Cardiac atrium fibroblast (primary cell): ENCODE measurements at places on chromosomes 5 and 9. TPM values are rescaled to one million over a fixed set of nuclear protein-coding genes. Genes with fewer than 3 reads are reported as not detected.

Gene PTGDS
- total RNA-seq = 4.5 and 15.2 TPM in 2 replicates

Gene CDC20B
- total RNA-seq = not detected in 2 replicates

Gene LEAP2
- total RNA-seq = 0.16 TPM in 1 of 2 replicates, not detected in the other

Gene CER1
- total RNA-seq = not detected in 2 replicates

Gene VCAN
- 696 and 976 TPM in 2 replicates for total RNA-seq

Gene PKD2L2
- total RNA-seq = not detected in 2 replicates

Gene ARSI
- total RNA-seq = 0.32 and 2.0 TPM in 2 replicates

Gene SLC6A7
- not detected in 2 replicates for total RNA-seq

Gene NFIL3
- total RNA-seq = 20.8 and 22.0 TPM in 2 replicates

Gene NSD1
- total RNA-seq = 11.6 and 17.2 TPM in 2 replicates

Gene SLC46A2
- not detected in 2 replicates for total RNA-seq

Gene FBP2
- not detected in 2 replicates for total RNA-seq

Gene FAM78A
- total RNA-seq = 0.90 and 3.6 TPM in 2 replicates

Gene SPINK13
- total RNA-seq = not detected in 2 replicates

Gene MEGF10
- not detected in 2 replicates for total RNA-seq

Gene BNC2
- 9.6 and 15.1 TPM in 2 replicates for total RNA-seq

Gene PHAX
- total RNA-seq = 35.8 and 39.4 TPM in 2 replicates

Gene DNAI1
- not detected in 2 replicates for total RNA-seq

Gene PCA3
- total RNA-seq = not detected in 2 replicates

Gene SPATA31C1
- total RNA-seq = not detected in 2 replicates

Gene LCN15
- total RNA-seq = not detected in 2 replicates

Gene STK32A
- total RNA-seq = under 0.01 and 0.18 TPM in 2 replicates

Gene AGXT2
- not detected in 2 replicates for total RNA-seq

Gene GARNL3
- 0.81 and 3.2 TPM in 2 replicates for total RNA-seq

Gene PHF24
- total RNA-seq = not detected in 2 replicates

Gene CDH9
- total RNA-seq = not detected in 2 replicates

Gene PDE6A
- total RNA-seq = not detected in 2 replicates

Gene LHFPL2
- 17.3 and 28.5 TPM in 2 replicates for total RNA-seq

Gene NAA35
- total RNA-seq = 12.0 and 26.5 TPM in 2 replicates

Gene SLC24A2
- total RNA-seq = not detected in 2 replicates

Gene MPDZ
- 26.9 and 28.0 TPM in 2 replicates for total RNA-seq

Gene CDKN2B-AS1
- total RNA-seq = 0.16 and 0.18 TPM in 2 replicates

Gene TLX3
- not detected in 2 replicates for total RNA-seq

Gene EPB41L4B
- total RNA-seq = 0.90 and 1.8 TPM in 2 replicates

Gene IL13
- total RNA-seq = 1.3 TPM in 1 of 2 replicates, not detected in the other

Gene RNF183
- total RNA-seq = not detected in 2 replicates

Gene UGT3A2
- not detected in 2 replicates for total RNA-seq

Gene PCDHGA10
- 3.4 and 5.0 TPM in 2 replicates for total RNA-seq

Gene ADCY2
- not detected in 2 replicates for total RNA-seq

Gene SLC6A18
- total RNA-seq = not detected in 2 replicates

Gene STING1
- 69.3 and 76.2 TPM in 2 replicates for total RNA-seq

Gene DMRTA1
- total RNA-seq = not detected in 2 replicates

Gene ST8SIA4
- 0.90 and 2.4 TPM in 2 replicates for total RNA-seq

Gene NREP
- 27.3 and 49.4 TPM in 2 replicates for total RNA-seq

Gene GDNF
- total RNA-seq = not detected in 2 replicates

Gene GGTA1
- total RNA-seq = 0.65 TPM in 1 of 2 replicates, not detected in the other

Gene ADGRD2
- not detected in 2 replicates for total RNA-seq

Gene TTF1
- total RNA-seq = 5.8 TPM in 2 replicates

Gene GCNT1
- 7.9 and 15.6 TPM in 2 replicates for total RNA-seq

Gene CD72
- total RNA-seq = 0.32 and 1.3 TPM in 2 replicates

Gene INSL6
- total RNA-seq = not detected in 2 replicates

Gene SH3RF2
- 0.16 and 0.18 TPM in 2 replicates for total RNA-seq

Gene ACTBL2
- total RNA-seq = 0.16 and 0.54 TPM in 2 replicates
